ENCODE measurements at places on chromosomes 6 and 20.

DNA sequence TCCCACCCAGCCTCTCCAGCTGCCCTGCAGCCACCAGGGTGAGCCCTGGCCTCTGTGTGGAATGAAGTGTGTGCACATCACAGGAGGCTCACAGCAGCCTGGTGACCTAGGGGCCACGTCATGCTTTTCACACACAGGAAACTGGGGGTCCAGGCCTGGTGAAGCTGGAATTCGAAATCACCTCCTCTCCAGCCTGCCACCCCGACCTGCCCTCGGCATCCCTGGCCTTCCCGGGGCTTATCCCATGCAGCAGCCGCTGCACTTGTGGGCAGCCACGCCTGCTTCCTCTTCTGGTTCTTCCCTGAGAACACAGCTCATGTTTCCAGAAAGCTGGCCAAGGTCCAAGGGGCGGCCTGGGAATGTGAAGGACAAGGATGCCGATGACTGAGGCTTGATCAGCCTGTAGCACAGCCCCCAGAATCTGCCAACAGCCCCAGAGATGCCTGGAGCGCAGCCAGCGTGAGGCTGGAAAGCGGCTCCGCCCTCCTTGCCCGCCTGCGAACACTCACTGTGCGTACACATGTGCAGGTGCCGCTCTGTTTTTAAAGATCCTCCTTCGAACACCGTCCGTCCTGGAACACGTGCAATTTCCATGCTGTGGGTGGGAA lies 4.2 kb upstream of the NTSR1 start:
- no peak for DNase-seq

DNA sequence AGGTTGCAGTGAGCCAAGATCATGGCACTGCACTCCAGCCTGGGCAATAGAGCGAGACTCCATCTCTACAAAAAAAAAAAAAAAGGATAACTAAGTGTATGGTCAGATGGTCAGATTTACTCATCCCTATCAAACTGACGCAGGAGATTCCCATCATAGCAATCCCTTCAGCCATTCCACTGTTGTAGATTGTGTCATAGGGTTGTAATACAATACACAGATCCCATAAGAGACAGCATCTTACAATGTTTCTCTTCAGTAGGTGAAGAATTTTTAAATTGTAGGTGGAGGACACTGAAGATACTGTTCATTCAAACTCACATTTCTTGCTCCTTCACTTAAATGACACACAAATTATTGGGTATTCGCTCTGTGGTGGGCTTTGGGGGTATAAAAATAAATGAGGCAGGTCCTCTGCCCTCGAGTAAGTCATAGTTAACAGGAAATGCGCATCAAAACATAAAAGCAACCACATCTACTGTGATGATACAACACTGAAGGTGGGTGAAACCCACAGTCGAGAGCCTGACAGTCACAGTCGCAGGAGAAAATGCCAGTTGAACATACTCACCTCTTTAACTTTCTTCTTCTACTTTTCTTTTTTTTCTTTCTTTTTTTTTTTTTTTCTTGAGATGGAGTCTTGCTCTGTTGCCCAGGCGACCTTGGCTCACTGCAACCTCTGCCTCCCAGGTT lies 205.5 kb downstream of the ZNF217 start:
- no peak for DNase-seq

DNA sequence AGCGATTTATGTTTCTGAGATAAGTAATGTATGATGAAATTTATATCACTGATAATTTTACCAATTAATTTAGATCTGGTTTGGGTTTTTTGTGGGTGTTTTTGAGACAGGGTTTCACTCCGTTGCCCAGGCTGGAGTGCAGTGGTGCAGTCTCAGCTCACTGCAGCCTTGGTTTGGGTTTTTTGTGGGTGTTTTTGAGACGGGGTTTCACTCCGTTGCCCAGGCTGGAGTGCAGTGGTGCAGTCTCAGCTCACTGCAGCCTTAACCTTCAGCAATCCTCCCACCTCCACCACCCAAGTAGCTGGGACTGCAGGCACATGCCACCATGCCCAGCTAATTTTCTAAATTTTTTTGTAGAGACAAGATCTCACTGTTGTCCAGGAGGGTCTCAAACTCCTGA lies 13.0 kb downstream of the MRS2 start:
- no peak for DNase-seq

- no peak for DNase-seq
Observed at GRCh38 chr20:20628314-20628713, 84.1 kb downstream of the RALGAPA2 start.

- DNase-seq, result no peak
Observed at GRCh38 chr6:111663692-111664564, 58.2 kb upstream of the TRAF3IP2 start.

DNA sequence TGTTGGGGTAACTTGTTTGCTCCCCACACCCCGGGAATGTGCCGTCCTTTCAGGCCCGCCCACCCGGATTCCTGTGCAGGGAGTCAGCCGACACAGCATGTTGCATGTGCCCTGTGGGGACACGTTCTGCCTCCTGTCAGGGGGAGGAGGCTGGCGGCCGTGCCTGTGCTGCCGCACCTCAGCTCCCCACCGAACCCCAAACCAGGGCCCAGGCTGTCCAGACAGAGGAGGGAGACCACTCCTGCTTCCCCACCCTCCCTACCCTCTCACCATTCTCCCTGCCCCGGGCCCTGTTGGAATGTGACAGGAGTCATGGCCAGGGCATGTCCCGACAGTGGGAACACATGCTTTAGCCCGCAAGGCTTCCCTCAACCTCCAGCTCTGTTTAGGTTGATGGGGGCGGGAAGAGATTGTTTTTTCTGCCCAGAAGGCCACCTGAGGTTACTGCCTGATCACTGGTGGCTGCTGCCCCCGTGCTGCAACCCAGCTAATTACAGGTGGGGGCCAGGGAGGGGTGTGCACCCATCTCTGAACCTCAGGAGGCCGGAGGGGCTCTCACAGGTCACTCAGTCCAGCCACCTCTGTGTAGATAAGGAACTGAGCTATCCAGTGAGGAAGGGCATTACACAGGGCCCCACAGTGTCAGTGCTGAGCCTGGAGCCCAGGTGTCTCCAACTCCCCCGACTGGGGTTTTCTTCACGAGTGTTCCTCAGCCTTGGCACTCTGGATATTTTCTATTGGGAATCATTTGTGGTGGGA lies 13.6 kb downstream of the LRRC73 start:
- DNase-seq, result no peak

DNA sequence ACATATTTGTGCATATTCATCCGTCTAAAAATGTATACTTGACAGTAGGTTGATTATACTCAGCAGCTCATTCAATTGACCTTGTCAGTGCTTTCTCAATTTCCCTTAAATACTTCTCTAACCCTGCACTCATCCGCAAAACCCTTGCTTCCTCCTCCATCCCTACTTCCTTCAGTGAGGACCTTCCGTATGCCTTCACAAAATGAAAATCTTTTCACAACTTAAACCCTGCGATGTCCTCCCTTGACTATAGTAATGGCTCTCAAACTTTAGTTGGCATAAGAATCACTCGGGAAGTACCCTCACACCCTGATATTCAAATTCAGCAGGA lies 5.2 kb downstream of the MBOAT1 start:
- no peak for DNase-seq

DNA sequence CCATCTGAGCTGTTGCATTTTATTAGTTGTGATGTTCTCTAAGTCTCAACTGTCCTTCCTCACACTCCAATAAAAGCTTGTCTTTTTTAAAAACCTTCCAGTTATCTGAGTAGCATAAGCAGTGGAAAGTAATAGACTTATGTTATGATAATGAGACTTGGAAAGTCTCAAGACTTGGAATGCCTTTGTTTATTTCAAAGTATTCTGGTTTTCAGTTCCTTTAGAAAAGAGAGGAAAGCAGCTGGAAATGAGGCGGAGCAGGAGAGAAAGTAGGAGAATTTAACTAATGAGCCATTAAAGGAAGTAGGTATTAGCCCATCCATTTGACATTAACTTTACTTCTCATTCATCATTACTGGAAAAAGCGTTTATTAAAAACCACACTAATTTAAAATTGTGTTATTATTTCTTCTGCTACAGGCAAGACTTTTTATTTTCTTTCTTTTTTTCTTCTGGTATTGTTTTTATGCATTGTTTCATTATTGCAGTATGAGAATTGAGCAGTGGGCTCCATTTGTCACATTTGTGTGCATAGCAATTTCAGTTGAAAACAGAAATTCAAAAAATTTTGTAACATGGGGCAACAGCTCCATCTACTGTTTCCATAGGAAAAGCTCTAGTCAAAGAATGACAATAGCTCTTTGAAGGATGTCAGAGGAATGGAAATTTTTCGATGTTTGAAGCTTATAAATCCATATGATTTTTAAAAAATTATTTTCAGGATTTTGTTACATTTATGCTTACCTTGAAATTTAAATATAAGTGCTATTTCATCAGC lies 194.8 kb downstream of the COL9A1 start:
- no peak for DNase-seq

DNA sequence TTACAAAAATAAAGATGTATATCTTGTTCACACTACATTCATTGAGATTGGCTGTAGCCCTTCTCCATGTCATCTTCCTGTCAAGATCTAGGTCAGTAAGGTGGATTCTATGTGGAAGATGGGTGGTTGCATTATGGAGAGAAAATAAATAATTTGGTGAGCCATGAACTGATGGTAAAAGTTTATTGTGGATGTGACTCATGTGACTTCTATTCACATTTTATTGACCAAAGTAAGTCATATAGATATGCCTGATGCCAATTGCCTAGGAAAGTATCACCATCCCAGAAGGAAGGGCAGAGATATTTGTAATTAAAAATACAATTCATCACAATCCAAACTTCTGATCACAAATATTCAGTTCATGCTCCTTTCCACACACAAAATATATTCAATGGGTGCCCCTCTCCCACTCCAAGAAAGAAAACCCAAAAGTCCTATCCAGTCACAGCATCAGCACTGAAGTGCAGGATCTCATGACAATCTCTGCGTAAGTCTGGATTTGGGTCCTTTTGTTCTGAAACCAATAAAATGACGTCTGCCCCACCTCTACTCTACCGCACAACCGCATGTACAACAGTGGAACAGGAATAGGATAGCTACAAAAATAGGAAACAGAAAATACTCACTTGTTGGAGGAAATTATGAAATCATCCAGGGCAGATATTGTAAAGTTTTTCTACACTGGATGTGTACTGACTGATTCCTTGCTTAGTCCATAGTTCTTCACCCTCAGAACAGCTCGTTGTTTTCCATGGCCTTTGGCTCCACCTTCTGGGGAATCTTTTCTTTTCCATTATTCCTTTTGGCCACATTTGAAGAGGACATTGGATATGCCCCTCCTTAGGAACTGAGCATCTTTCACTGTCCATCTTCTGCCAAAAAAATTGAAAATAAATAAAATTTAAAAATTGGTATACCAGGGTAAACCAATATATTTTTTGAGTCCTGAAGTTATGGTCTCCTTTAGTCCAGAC lies 16.1 kb upstream of the SLC17A3 start:
- no peak for DNase-seq

DNA sequence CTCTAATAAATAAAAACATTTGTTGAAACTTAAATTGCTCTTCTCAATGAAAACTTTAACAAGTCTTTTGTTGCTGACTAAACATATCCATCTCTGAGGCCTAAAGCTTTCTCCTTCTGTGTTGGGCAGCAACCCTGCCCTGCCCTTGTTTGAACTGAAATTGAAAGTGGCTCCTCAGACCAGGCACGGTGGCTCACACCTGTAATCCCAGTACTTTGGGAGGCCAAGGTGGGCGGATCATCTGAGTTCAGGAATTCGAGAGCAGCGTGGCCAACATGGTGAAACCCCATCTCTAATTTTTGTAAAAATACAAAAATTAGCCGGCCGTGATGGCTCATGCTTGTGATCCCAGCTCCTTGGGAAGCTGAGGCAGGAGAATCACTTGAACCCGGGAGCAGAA lies 29.2 kb upstream of the GNRH2 start:
- DNase-seq, result no peak
